Activated CD4-positive, alpha-beta memory T cell treated with anti-CD3 and anti-CD28 coated beads for 36 hours (primary cell): ENCODE measurements at places on chromosomes 11 and 22.

DNA sequence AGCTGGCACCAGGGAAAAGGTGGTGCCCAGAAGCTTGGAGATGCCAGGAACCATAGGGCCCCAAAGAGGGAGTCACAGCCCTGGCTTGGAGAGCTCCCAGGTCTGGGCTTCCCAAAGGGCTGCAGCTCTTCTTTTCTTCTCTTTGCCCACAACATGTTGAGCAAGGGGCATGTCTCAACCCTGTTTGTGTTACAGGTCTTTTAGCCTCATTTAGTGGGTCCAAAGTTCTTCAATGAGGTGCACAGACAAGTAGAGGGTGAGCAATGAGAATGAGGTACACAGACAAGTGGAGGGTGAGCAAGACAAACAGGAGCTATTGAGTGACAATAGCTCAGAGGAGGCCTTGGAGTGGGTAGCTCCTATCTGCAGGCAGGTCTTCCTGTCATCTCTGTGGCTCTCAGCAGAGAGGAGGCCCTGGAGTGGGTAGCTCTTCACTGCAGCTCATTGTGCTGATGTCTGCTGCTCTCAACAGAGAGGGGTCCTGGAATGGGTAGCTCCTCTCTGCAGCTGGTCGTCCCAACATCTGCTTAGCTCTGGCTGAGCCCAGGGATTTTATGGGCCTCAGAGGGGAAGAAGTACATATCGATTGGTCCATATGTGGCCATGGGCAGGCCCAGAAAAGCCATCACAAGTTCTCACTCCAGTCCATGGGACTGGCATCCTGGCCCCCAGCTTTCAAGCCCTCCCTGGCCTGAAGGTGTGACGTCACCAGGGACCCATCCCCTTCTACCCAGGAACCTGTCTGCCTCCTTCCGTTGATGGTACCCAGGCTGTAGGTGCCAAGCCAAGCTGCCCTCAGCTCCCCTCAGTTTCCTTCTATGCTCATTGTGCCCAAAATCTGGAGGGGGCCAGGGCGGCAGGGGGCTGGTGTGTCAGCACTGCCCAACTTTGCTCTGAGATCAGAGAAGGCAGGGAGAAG, 34.9 kb downstream of the WBP2NL start:
- peak; percentile 13 for DNase-seq

GRCh38 chr22:27433585-27434190, 367.9 kb downstream of the MN1 start:
- DNase-seq = no peak

DNA sequence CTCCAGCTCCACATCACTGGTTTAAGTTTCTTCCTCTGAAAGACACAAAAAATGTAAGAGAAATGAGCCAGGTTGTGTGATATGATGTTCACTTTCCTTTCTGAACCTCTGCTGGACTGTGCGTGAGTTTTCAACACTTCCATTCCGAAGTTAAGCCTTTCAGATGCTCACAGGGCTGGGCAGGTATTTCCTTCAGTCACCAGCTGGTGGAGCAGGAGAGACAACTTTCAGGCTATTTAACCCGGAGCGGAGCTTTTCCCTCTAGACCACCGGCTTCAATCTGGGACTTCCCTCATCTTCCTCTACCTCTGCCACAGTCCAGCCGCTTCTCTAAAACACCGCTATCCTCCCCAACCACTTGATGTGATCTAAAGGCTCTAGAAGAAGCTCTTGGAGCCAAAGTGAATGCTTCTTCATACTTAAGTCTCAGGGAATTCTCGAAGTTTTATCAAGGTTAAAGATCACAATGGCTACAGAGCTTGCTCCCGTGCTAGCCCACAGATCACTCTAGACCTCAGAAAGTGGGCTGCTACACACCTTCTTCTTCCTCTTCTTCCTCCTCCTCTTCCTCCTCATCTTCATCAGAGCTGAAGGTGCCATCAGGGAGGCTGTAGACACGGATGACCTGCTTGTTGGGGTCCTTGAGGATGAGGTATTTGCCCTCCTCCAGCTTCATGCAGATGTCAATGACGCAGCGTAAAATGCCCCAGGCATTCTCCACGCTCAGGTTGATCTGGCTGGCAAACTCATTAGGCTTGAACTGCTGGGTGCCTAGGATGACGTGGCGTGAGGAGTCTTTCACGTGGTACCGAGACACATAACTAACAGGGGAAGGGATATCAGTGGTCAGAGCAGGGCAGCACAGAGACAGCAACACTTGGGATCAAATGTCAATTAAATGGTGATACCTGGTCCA, 4.4 kb upstream of the FOXRED2 start:
- DNase-seq = peak; percentile 48

GRCh38 chr22:23072077-23072910, 2.0 kb downstream of the GNAZ start:
- DNase-seq = no peak

- DNase-seq = no peak
Observed at GRCh38 chr11:9461760-9462134, 935 bp downstream of the ZNF143 start.

GRCh38 chr11:69468911-69469885, 12.3 kb upstream of the LINC01488 start:
- DNase-seq = no peak

GRCh38 chr11:27310707-27311106, 52.3 kb downstream of the CCDC34 start:
- DNase-seq = no peak

DNA sequence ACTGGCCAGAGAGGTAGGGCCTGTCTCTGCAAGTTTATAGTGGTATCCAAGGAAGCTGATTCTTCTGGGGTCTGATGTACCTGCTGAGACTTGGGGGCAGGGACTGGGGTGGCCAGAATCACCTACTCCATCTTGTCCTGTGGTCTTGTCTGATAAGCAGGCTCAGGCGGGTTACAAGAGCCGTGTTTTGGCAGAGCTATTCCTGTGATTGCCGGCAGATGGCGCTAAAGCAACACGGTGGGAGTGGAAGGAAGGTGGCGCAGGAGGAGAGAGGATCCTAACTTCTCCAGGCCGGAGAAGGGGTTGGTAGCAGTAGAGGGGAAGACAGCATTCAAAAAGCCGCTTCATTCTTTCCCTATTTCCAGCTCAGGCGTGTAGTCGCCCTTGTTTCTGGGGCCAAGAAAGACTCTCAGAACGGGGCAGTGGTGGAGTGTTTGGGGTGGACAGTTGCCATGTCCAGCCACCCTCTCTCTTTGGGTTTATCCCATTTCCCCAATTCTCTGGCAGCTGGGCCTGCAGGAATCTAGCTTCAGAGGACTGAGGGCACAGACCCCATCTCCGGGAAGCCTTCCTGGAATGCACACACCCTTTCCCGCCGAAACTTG, 15.1 kb downstream of the CHRM1 start:
- peak; percentile 87 for DNase-seq

DNA sequence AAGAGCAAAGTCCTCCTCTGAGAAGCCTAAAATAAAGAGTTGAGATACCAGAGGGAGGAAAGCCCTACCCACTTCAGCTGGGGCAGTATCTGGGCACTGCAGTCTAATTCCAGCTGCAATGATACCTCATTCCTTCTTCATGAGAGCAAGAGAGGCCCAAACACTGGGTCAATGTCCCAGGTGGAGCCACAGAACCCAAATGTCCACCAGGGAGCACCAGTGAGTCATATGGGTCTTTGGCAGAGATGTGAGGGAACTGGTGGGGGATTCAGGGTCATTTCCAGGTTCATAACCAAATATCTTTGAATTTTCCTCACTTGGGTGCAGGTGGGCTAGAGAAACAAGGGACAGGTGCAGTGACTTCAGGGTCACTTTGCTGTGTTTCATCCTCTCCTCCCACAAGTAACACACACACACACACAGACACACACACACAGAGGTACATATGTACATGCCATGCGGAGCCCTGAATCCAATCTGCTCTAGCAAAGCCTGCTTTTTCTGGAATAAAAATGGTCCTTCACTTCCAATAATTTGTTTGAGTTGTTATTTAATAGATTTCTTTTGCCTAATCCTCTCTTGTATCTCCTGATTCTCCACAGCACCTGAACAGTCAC, 585.4 kb downstream of the SOX6 start:
- peak; percentile 50 for DNase-seq

DNA sequence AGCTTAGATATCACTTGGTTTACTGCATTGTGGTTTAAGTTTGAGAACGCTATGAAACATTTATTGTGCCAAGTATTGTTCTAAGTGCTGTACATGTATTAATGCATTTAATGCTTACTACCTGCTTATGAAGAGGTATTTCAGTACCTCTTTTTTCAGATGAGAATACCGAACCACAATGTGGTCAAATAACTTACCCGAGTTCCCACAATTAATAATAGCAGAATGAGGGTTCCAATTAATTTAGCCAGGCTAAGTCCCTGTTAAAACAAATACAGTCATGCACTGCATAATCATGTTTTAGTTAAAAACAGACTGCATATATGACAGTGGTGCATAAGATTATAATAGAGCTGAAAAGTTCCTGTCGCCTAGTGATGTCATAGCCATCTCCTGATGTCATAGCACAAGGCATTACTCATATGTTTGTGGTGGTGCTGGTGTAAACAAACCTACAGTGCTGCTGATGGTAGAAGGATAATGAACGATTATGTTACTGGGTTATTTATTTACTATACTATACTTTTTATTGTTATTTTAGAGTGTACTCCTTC, 4.3 kb downstream of the ZC3H12C start:
- DNase-seq = no peak

- DNase-seq = peak; percentile 41
Observed at GRCh38 chr11:70204466-70204799, 1.3 kb downstream of the FADD start.

- no peak for DNase-seq
Observed at GRCh38 chr11:129636926-129637325, 178.7 kb upstream of the TMEM45B start.

- no peak for DNase-seq
Observed at GRCh38 chr22:26169315-26170111, at the start of gene SEZ6L. Gene SEZ6L, plus strand, starts transcription at chr22:26169462. Its CDS starts 208 bp downstream, at chr22:26169670.

DNA sequence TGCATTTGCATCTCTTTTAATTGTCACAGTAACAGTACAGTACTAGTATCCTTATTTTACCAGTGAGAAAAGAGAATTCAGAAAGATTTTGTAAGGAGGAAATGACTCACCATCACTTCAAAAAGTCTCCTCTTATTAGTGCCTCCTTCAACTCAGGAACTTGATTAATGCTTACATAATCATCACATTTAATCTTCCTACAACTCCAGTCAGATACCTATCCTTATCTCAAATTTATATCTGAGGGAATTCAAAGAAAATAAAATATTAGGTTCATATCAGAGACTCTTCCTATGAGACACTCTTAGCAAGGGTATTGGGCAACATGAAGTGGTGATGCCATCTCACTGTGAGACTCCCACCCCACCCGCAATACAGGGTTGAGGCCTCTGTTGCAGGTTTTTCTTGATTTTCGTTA, 26.1 kb upstream of the CTSC start:
- no peak for DNase-seq

DNA sequence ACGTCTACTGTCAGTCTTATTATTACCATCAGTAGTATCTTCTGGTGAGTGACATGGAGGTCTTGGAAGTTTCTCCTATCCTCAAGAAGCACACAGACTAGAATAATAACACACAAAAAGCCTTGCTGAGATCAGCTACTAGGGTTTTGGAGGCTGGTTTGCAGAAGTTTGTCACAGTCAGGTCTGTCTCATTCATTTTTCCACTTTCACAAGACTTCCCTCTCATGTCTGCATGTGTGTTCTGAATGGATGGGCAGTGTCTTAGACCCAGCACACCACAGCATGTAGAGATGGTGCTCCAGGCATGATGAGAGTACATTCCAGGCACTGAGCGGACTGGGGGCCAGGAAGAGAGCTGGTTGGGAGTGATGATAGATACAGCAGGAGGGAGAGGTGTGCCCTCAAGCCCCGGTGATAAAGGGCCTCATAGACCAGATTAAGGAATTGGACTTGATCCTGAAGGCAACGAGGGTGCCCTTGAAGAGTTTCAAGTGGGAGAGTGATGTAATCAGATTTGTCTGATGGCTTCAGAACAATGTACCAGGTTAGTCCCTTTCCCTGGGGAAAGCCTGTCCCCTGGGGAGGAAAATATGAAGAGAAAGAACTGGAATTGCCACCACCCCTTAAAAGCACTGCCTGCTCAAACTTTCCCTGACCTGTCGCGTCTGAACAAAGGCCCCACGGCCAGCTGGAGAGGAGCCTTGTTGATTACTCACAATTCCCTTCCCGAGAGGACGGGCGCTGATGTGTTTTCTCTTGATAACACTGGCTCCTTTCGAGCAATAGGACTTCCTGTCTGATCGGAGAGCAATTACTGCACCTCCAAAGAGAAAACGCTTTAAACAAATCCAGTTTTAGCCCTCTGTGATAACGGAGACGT, 45.1 kb upstream of the LMO2 start:
- DNase-seq = no peak

DNA sequence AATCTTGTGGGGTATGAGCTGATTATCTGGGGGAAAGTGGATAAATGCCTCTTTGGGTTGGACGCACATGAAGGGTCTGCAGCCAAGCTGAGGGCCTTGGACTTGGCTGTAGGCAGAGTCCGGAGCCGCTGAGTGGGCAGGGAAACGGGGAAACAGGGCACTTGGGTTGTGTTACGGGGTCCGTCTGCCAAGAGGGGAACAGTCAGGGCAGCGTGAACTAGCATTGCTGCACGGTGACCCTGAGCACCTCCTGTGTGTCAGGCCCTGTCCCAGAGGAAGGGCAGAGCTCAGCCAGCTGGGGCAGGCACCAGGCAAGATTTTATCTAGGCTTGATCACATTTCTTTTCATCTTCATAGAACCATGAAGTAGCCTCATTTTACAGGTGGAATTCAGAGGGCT, 11.9 kb downstream of the FAM83F start:
- no peak for DNase-seq

GRCh38 chr11:77082838-77083565, 16.2 kb downstream of the CAPN5 start:
- DNase-seq = peak; percentile 67

GRCh38 chr11:42812960-42813359, 498.8 kb upstream of the API5 start:
- no peak for DNase-seq

DNA sequence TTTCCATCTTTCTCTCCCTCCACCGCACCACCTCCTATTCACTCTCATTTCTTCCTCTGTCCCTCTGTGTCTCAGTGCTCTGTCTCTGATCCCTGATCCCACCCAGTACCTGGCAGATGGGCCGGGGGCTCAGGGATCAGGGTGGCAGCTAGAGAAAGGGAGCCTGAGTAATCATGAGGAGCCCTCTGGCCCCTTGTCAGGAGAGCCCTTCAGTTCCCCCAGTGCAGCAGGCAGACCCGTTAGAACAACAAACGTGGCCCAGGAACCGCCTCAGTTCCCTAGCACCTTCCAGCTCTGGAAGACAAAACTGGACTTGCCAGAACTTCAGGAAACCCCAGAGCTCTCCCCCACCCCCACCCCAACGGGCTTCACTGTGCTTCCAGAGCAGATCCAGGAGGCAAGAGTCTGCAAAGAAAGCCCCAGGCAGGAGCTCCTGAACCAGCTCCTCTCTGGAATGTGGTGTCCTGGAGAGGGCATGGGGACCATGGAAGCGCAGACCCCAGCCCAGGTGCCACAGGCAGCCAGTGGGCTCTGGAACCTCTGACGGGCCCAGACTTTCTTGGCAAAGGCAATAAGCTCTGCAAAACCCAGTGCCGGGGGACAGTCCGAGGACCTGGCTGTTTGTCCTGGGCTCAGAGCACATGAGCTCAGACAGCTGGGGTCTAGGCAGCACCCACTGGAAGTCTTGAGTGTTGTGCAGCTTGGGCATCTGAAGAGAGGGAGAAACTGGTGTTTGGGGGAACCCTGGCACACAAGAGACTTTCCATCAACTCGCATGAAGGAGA, 43.2 kb downstream of the LMO1 start:
- no peak for DNase-seq
